ENCODE measurements at places on chromosomes 5 and 9. TPM values are rescaled to one million over a fixed set of nuclear protein-coding genes. Genes with fewer than 3 reads are reported as not detected.

DNA sequence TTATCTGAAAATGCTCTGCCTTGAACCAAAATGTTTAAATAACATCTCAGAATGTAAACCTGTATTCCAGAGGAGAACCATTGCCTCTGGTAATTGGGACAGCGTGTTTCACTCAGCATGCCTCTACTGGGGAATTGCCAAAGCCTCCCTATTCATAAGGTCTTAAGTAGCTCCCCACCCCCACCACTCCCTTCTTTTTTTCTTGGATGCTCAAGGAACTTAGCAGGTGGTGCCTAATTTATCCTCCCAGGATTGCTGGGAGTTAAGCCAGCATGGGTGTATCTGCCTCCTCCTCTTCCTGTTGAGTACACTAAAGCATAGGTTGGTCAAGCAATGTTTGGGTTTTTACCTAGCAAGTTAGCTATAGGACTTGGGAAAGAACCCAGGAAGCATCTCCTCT lies 220.2 kb downstream of the DMAC1 start:
- DNase-seq: no peak

- no peak for DNase-seq
Observed at GRCh38 chr5:75993643-75994520, 89.3 kb upstream of the SV2C start.

DNA sequence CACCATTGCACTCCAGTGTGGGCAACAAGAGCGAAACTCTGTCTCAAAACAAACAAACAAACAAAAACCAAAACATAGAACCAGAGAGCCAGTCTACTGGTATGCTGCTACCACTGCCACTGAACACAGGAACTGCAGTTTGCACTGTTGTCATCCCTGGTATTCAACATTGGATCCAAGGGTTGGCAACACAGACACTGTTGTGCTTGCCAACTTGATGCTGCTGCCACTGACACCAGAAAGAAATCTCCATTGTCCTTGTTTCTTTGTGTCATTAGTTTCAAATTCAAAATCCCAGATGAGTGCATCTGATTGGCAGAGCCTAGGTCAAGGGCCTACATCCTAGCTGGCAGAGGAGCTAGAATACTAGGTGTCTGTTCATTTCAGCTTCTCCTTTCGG lies 16.2 kb downstream of the HINT1 start:
- DNase-seq: no peak

- no peak for DNase-seq
Observed at GRCh38 chr5:113600255-113600905, 86.9 kb downstream of the YTHDC2 start.

DNA sequence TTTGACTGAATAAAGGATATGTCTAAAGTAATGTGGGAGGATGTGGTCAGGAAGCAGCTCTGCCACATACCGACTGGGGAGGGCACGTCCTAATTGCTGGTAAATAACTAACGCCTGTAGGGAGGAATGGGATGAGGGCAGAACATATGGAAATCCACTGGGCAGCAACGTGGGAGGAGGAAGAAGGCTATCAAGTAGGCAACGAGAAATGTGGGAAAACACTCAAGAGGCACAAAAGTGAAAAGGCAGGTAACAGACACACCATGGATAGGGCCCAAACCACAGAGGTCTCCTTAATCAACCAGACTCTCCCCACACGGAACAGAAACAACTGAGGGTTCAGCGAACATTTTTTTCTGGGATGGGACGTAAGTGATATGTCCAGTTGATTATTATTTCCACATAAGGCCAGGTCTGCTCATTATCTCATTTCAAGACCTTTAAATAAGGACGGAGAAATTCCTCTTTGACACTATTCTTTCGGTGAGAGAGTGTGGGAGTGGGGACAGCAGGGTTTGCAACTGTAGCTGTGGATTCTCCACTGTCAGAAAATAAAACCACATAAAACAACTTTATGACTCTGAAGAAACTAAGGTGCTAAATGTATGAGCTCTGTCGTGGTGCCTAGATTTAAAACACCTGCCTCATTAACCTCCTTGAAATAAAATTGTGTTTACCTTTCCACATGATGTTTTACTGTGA lies 17.0 kb downstream of the IARS1 start:
- no peak for DNase-seq

TMOD1 gene
- total RNA-seq: 192 TPM

GRCh38 chr5:57054671-57055070 lies 102.7 kb upstream of the MIER3 start:
- no peak for DNase-seq

GRCh38 chr5:176614805-176615478 lies 5.0 kb upstream of the GPRIN1 start:
- DNase-seq: no peak

DNA sequence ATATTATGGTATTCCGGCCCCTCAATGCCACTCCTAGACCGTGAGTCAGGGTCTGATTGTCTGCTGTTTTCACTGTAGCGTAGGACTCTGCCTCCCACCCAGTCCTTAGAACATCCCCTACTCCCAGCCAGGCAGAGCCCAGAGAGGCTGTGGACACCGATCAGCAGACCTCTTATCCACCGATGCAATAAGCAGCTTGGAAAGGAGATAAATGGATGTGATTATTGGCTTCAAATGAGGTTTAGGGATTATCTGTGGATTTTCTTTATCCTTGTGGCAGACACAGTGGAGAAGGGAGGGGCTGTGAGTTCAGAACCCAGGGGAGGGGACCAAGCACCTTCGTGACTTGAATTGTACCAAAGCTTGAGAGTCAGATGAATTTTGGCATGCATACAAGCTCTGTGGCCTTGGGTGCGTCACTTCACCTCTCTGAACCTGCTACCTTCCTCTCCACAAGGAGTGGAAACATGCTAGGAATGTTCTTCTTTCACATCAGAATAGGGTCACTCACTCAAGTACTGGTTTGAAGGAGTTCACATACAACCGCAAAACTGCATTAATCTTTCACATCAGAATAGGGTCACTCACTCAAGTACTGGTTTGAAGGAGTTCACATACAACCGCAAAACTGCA lies 83.1 kb upstream of the CPLX2 start:
- DNase-seq: no peak

DNA sequence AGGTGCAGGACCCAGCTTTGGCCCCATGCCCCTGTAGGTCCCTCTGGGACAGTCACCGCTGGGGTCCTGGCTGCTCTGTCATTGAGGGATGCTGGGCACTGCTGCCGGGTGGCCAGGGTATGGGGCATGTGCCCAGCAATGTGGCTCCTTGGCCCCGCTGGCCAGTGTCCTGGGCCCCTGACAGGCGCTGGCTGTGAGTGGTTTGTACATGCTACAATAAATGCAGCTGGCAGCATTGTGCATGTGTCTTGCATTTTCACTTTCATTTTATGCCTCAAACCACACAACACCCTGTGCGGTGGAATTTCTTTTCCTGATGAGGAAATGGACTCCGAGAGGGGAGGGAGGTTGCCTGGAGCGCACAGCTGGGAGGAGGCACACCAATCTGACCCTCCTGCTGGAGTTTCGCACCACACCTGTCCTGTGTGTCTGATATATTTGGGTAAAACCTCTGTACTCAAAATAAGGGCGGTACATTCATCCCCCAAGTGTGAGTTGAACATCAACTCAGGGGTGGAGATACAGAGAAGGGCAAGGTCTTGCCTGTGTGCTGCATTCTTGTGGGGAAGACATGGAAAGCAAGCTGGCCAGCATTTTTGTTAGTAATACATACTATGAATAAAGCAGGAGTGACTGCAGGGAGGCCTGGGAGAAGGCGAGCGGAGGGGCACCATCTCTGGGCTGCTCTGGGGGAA lies 11.7 kb downstream of the TSPAN17 start:
- no peak for DNase-seq

MRPL36 gene
- 65.5 TPM for total RNA-seq

- DNase-seq: no peak
Observed at GRCh38 chr5:165035520-165035919, 1530.1 kb downstream of the MAT2B start.

EIF4E1B gene
- total RNA-seq: not detected

DNA sequence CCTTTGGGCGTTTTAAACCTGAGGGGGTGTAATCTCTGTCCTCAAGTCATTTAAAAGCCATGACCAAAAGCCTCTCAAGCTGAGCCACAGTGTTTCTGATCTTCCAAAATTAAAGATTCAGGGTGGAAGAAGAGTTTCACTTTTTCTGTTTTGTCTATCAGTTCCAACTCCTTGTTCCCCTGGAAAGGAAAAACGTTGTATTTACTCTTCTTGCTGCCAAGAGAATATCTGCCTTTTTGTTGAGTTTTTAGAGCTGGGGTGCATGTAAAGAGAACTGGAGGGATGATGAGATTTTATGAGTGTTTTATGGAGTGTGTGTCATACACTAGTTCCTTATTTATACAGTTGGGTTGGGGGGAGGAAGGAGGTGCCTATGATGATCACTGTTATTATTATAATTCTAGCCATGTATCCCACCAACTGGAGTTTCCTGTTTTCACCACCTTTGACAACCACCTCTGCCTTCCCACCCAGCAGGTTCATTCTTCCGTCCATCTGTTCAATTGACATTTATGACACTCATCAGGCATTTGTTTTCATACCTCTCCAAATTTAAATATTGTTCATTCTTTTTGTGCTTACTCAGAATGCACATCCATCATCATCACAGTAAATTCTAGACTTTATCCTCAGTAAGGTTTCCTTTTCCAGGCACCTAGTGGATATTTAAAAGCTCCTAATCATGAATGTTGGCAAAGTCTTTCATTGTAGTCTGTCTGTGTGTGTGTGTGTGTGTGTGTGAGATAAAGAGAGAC lies 97.9 kb upstream of the MPDZ start:
- no peak for DNase-seq

DNA sequence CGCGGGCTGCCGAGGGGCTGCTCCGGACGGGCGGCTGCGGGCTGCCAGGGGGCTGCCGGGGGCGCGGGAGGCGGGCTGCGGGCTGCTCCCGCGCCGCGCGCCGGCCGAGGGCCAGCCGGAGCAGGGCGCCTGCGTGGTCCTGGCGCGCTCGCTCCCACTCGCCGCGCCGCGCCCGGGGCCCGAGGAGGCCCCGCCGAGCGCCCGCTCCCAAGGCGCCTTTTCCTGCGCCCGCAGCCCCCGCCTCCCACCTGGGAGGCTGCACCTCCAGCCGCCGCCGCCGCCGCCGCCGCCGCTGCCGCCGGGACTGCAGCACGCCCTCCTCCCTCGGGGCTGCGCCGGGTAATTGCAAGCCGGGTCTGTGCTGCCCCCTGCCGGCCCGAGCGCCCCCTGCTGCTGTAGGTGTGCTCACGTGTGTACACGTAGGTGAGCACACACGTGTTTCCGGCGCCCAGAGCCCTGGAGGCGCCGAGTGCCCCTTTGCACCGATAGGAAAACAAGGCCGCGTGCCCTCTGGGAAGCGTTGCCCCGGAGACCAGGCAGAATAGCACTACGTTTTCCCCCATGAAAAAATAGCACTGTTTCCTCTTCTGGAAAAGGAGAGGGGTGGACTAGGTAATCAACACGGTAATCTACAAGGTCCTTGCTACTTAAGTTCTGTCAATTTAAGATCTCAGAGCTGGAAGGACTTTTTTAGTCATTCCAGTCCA lies at the start of gene EPB41L4B:
Gene EPB41L4B, minus strand, starts transcription at position 318 of the 707 bp plus-strand sequence. CDS start 613 bp downstream, outside the sequence.
- DNase-seq: peak; percentile 91

- no peak for DNase-seq
Observed at GRCh38 chr9:76772686-76773445, 8.6 kb downstream of the PCA3 start.

DNA sequence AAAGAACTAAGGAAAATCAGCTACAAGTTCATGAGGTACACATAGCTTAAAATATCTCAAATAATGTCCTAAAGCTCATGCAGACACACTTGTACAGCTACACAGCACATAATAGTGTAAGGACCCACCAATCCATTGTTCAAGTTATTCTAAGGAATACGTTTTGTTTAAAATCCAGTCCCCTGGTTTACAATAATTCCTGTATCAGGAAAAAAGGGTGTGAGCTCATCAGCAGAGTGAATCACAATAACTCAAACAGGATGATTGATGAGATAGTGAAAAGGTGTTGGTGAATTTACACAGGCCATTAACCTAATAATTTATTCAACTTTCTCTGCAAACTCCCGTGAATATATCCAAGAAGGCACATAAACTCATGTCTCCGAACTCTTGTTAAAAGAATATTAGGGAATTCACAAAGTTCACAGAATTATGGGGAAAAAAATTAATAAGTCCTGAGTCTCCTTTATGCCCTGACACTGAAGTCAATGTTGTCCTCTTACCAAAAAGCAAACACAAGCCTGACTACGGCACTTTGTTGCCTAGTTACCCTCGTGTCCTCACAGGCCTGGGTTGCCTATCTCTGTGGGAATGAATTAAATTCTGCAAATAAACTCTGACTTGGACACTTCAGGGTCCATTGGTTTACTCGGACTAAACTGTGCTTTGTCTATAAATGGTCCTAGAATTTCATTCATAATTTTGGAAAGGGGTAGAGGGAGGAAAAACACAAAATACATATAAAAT lies 142.8 kb upstream of the PDE4D start:
- DNase-seq: no peak

GRCh38 chr5:50855001-50855400 lies 188.6 kb downstream of the PARP8 start:
- no peak for DNase-seq

SIMC1 gene
- 3.6 TPM for total RNA-seq

DNA sequence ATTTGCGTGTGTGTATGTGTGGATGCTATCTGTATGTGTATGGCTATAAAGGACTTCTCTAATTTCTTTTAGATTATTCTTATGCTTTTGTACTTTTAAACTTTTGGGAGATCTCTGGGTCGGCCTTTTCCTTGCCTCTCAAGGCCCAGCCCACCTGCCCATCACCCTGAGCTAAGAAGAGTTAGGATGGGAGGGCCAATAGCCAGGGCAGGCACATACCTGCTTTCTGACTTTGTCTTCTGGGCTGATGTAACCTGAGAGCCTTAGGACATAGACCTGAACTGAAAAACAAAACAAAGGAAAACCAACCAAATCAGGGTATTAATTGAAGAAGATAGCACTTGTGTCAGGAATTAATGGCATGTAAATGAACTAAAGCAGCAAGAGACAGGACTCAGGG lies 100.2 kb downstream of the IRX1 start:
- DNase-seq: no peak

GRCh38 chr5:33563983-33564908 lies 123.5 kb downstream of the TARS1 start:
- no peak for DNase-seq

CSF2 gene
- total RNA-seq: not detected

AGXT2 gene
- not detected for total RNA-seq

- no peak for DNase-seq
Observed at GRCh38 chr5:178430186-178431062, 159.8 kb downstream of the COL23A1 start.

DMRT3 gene
- total RNA-seq: not detected

DNA sequence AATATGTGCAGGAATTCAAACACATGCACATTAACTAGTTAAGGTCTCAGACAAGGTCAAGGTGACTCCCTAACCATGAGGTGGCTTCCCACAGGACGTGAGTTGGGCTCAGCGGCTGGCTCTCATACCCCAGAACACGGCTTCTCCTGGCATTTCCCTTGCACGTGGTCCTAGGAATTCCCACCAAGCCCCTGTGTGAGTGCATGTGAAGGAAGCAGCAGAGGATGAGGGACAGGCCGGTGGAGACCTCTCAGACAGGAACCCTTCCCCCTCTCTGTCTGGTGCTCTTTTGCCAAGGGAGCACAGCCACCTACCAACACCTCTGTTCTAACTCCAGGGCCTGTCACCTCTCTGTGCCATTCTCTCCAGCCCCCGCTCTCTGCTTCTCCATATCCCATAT lies 271.0 kb downstream of the FSTL4 start:
- no peak for DNase-seq

- no peak for DNase-seq
Observed at GRCh38 chr5:41012318-41012717, 58.8 kb downstream of the MROH2B start.

ZCCHC9 gene
- total RNA-seq: 9.9 TPM
